ENCODE measurements at places on chromosomes 4 and X. TPM values are rescaled to one million over a fixed set of nuclear protein-coding genes. Genes with fewer than 3 reads are reported as not detected.

DNA sequence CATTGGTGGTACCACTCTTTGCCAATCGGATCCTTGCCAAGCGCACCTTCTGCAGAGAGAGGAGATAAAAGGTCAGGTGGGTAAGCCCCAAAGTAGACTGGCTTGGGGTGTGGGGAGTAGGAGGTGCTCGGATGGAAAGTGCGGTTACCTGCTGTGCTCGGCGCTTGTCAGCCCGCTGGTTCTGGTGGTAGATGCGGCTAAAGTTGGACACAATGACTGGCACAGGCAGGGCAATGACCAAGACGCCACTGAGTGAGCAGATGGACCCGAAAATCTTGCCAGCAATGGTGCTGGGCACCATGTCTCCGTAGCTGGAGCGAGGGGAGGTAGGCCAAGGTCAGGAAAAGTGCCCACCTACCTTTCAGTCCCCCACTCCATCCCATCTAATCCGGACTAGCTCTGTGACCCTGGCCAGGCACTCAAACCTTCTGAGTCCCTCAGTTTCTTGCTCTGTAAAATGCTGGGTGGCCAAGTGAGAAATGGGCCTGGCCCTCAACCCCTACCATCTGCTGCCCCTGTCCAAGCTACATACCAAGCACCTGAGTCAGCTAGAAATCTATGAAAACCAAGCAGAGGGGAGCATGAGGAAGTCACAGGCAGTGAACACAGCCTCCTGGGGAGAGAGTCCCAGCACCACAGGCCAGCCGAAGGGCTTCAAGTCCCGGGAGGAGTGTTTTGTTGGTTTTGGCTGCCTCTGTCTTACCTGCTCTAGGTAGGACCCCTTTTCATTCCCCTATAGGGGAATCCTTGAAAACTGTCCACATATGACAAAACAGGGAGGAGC, 4.7 kb downstream of the KCND1 start:
- H3K4me3 ChIP-seq: no peak overlapping the region
- H3K27ac ChIP-seq: no peak overlapping the region
- peaks cover 5% of the 10 kb centered on the region for H3K4me1 ChIP-seq
- DNase-seq: no peak
- no peaks in the 10 kb centered on the region for H3K36me3 ChIP-seq
- H3K27me3 ChIP-seq: no peaks in the 10 kb centered on the region

TRAM1L1 gene
- not detected for total RNA-seq

GRCh38 chrX:31058284-31058683, 13.6 kb downstream of the FTHL17 start:
- DNase-seq: no peak
- no peaks in the 10 kb centered on the region for H3K27me3 ChIP-seq
- no peak overlapping the region for H3K4me3 ChIP-seq
- H3K4me1 ChIP-seq: no peaks in the 10 kb centered on the region

GRCh38 chr4:18934197-18934596, 912.6 kb upstream of the LCORL start:
- no peaks in the 10 kb centered on the region for H3K4me1 ChIP-seq
- H3K4me3 ChIP-seq: no peak overlapping the region
- no peaks in the 10 kb centered on the region for H3K27me3 ChIP-seq
- H3K27ac ChIP-seq: no peak overlapping the region
- DNase-seq: no peak

MAGEA10 gene
- not detected for total RNA-seq

DNA sequence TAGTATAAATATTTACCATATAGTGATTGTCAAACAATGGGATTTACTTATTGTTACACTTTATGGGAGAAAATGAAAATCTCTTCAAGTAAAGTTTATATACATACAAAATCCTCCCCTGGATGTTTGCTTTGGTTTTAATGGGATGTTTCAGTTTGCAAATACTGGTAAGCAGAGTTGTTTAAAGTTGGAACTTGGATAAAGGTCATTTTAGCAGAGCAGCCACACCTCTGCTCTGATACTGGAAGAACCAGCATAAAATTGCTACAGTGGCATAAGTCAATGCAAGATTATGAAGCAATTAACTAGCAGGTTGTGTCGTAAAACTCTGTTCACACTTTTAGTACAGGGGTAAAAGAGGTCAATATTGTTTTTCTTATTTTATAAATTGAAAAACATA, 101.2 kb downstream of the TRAPPC11 start:
- no peaks in the 10 kb centered on the region for H3K27me3 ChIP-seq
- H3K36me3 ChIP-seq: no peaks in the 10 kb centered on the region
- H3K4me1 ChIP-seq: no peaks in the 10 kb centered on the region
- DNase-seq: no peak
- no peak overlapping the region for H3K27ac ChIP-seq

- H3K27me3 ChIP-seq: no peaks in the 10 kb centered on the region
- no peak overlapping the region for H3K4me3 ChIP-seq
- H3K4me1 ChIP-seq: no peaks in the 10 kb centered on the region
- no peak for DNase-seq
Observed at GRCh38 chr4:109875106-109875505, 27.2 kb downstream of the LRIT3 start.

DNA sequence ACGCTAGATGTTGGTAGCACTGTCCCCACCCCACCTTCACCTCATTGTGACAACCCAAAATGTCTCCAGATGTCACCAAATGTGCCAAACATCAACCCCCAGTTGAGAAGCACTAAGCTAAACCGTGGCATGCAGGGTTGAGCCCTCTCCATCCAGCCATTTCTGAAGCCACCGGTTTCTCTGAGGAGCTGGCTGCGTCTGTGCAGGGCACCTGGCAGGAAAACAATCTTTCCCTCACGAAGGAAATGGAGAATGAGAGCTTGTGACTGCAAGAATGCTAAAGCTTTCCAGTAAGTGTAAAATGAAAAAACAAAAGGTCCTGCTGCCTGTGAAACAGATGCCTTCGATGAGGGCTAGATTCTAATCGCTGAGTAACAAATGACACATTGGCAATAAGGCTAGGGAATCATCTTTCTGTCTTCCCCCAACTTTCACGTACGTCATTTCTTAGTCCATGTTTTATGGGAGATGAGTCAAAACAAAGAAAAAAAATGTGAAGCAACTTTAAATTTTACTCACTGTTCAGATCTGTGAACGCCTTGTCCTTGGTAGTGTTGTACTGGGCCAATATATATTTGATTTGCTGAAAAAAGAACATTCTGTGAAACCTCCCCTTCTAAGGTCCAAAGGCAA, 59.9 kb downstream of the PROM1 start:
- no peaks in the 10 kb centered on the region for H3K4me1 ChIP-seq
- no peak overlapping the region for H3K4me3 ChIP-seq
- no peak overlapping the region for H3K27ac ChIP-seq
- no peaks in the 10 kb centered on the region for H3K36me3 ChIP-seq

DNA sequence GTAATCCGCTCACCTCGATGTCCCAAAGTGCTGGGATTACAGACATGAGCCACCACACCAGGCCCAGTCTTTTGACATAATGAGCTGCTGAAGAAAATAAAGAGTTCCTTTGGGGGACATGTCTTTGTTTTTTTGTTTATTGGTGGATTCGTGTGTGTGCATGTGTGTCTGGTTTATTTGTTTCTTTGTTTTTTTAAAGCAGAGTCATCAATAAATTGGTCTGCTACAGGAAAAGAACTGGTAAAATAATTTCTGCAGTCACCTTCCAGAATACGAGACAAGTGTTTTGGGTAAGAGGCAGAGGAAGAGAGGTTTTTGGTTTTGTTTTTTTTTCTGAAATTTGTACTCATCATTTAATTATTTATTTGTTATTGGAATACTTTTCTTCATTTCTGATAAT, 51.5 kb upstream of the PPP3CA start:
- H3K27ac ChIP-seq: no peak overlapping the region
- H3K4me1 ChIP-seq: no peaks in the 10 kb centered on the region
- no peak overlapping the region for H3K4me3 ChIP-seq
- H3K36me3 ChIP-seq: no peaks in the 10 kb centered on the region

DNA sequence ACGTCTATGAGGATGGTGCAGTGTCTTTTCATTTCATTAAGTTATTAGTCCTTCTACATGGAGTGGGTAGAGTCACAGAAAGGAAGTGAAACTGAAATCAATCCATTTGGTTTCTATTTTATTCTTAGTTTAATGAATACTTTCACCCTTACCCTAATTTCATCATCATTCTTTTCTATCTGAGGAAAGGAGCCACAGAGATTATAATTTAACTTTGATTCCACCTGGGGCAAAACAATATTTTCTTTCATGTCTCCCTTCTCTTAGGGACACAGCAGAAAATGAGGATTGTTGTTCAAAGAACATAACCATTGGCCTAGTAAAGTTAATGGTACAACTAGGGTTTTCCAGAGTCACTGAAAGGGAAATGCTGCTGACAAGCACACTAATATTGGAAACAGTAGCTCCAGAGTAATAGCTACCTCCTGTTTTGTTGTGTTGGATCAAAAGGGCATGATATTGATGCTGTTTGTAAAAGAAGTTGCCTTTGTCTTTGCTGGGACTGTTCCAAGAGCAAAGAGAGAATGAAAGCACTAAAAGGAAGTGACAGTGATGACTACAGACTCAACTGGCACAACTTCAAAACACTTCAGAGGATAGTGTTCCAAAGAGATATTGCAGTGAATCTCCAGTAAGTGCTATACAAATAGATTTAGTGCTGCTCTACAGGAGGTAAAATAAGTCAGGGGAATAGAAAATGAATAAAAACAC, 247.1 kb upstream of the PITX2 start:
- H3K27ac ChIP-seq: no peak overlapping the region
- no peaks in the 10 kb centered on the region for H3K4me1 ChIP-seq
- H3K27me3 ChIP-seq: no peaks in the 10 kb centered on the region

DNA sequence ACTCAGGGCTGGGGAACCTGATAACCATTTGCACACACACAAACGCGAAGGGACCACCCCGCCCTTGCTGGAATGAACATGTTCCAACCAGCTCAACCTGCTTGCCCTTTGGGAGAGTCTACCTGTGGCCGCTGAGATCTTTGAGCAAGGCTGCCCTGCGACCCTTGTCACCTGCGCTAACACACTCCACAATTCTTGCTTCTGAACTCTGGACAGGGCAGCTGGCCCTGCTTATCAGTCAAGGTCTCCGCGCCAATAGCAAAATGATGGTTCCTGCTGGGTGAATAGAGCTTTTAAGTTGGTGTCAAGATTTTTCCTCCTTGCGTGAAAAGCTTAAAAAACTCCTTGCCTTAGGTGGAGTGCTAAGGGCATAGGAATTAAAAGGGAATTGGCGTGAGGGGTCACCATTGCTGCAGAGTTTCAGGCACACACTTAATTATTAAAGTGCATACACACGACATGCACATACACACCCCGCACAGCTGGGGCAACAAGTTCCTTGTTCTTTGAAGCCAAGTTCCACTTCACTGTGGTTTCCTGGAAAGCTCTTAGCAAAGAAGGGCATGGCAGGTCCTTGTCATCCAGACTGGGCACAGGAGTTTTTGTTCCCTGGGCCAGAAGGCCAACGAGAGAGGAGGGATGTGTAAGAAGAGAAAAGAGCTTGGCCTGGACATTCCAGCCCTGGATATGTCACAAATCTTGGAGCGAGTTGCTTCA, 207.7 kb downstream of the STIM2 start:
- H3K27ac ChIP-seq: no peak overlapping the region
- no peaks in the 10 kb centered on the region for H3K4me1 ChIP-seq
- no peaks in the 10 kb centered on the region for H3K27me3 ChIP-seq
- no peak for DNase-seq

GYPB gene
- total RNA-seq: not detected

GRCh38 chr4:48602763-48603162, 112.7 kb downstream of the ZAR1 start:
- H3K27ac ChIP-seq: no peak overlapping the region
- no peaks in the 10 kb centered on the region for H3K27me3 ChIP-seq
- no peak for DNase-seq
- H3K4me3 ChIP-seq: no peak overlapping the region

SLC16A2 gene
- total RNA-seq: 0.78 TPM

PRR32 gene
- not detected for total RNA-seq

GRCh38 chr4:60042941-60043340, 1157.2 kb upstream of the ADGRL3 start:
- H3K4me3 ChIP-seq: no peak overlapping the region
- H3K4me1 ChIP-seq: no peaks in the 10 kb centered on the region
- no peak for DNase-seq
- no peaks in the 10 kb centered on the region for H3K27me3 ChIP-seq

DNA sequence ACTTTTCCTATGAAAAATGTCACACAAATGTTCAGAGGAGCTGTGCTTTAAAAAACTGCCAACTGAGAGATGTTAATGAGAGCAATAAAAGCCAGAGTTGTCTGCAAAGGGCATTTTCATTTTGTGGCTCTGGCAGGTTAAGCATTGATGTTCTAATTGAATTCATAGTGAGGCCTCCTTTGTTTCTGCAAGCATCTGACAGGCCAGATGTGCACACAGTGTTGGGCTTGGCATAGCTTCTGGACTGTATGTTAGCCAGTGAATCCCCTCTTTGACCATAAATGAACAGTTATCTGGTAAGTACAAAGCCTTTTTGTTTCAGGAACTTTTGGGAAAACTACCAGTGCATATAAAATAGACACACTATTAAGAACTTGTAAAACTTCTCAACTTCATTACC, 81.9 kb downstream of the JADE3 start:
- H3K27me3 ChIP-seq: no peaks in the 10 kb centered on the region
- no peaks in the 10 kb centered on the region for H3K36me3 ChIP-seq
- no peak overlapping the region for H3K27ac ChIP-seq
- DNase-seq: no peak

HNRNPD gene
- total RNA-seq: 475 TPM

USP17L21 gene
- not detected for total RNA-seq

DNA sequence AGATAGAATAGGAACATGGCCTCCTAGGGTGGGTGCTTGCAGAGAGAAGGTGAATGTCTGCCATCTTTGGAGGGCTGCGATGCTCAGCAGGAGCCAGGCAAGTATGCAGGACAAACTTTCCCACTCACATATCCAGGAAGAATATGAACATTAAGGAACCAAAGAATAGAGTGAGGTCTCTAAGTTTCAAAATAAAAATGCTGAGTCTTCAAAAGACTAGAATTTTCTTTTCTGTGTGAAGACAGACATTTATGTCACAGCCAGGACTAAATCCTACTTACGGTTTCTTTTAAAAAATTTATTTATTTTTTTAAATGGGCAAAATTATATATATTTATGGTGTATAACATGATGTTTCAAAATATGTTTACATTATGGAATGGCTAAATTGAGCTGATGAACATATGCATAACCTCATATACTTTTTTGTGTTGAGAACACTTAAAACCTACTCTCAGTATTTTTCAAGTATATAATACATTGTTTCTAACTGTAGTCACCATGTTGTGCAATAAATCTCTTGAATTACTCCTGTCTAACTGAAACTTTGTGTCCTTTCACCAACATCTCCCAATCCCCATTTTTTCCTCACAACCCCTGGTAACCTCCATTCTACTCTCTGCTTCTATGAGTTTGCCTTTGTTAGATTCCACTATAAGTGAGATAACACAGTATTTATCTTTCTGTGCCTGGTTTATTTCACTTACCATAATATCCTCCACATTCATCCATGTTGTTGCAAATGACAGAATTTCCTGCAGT, 177.8 kb upstream of the HAND2 start:
- H3K27me3 ChIP-seq: no peaks in the 10 kb centered on the region
- no peak overlapping the region for H3K27ac ChIP-seq

SULT1E1 gene
- total RNA-seq: not detected

ART3 gene
- total RNA-seq: not detected

GRCh38 chrX:31884535-31884934, 812.7 kb upstream of the FTHL17 start:
- no peak for DNase-seq
- H3K4me1 ChIP-seq: no peaks in the 10 kb centered on the region
- H3K27ac ChIP-seq: no peak overlapping the region
- no peak overlapping the region for H3K4me3 ChIP-seq
- H3K27me3 ChIP-seq: no peaks in the 10 kb centered on the region

Measured in CD8-positive, alpha-beta memory T cell (primary cell).